ENCODE measurements at places on chromosomes 2 and 18.

- DNase-seq: no peak
Measured at GRCh38 chr2:59276917-59277316, 1035.8 kb upstream of the FANCL start.

- DNase-seq: no peak
Measured at GRCh38 chr2:181461056-181461997, 4.1 kb downstream of the ITGA4 start.

GRCh38 chr18:44582456-44582855, 98.2 kb upstream of the SETBP1 start:
- no peak for DNase-seq

- DNase-seq: peak; percentile 64
Measured at GRCh38 chr2:27024812-27025211, 8.0 kb upstream of the TMEM214 start.

- no peak for DNase-seq
Measured at GRCh38 chr2:46202453-46202852, 94.8 kb upstream of the EPAS1 start.

GRCh38 chr18:5937795-5938194, 42.5 kb upstream of the TMEM200C start:
- DNase-seq: no peak

- DNase-seq: no peak
Measured at GRCh38 chr2:231890896-231891513, 35.2 kb downstream of the NPPC start.

- DNase-seq: no peak
Measured at GRCh38 chr2:147712051-147712450, 132.8 kb upstream of the ACVR2A start.

GRCh38 chr2:46716927-46717326, 198.7 kb downstream of the MCFD2 start:
- no peak for DNase-seq

GRCh38 chr2:2272841-2273240, 58.2 kb downstream of the MYT1L start:
- no peak for DNase-seq

GRCh38 chr2:43201016-43201415, 25.4 kb downstream of the ZFP36L2 start:
- no peak for DNase-seq

DNA sequence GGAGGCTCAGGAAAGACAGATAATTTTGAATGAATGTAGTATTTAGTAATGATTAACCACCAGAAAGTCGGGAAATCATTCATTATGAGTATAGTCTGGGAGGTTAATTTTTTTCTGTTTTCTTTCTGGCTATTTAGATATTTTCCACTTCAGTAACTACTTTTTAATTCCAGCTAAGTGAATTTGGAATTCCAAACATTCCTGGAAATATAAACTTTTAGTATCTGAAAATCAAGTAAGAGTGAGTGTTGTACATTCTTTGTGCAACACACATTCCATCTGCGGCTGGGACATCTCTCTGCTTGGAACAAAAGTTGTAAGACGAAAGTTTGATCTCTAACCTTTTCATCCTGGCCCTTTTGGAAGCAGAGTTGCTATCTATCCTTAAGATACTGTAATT, 275.7 kb upstream of the SPRED2 start:
- no peak for DNase-seq

GRCh38 chr2:159795841-159796690, 1.9 kb downstream of the CD302 start:
- DNase-seq: no peak

Data from GM23338 (cell line).